ENCODE measurements at places on chromosomes 2 and 18.

DNA sequence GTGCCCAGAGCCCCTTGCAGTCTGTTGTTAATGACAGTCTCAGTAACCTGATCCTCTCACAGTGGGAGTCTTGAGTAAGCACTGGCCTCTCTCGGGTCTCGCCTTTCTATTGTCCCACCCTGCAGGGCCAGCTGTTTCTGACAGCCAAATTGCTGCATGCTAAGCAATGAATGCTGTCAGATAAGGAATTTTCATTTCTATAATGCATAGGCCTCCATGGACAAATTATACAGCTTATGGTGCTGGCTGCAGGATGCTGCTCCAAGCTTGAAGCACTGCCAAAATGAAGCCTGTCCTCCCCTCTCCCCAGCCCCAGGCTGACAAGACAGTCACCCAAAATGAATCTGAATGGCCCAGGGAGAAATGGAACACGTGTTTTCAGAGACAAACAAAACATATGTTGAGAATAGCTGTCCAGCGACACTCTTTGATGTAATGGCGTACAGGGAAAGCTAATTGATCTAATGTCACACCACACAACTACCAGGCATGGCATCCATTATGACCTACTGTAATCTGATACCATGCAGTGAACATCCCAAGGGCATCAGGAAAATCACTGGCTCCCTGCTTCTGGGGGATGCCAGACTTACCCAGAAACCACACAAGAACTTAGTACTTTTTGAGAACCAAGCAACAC, 36.8 kb downstream of the ACVR1 start:
- no peak for DNase-seq

DNA sequence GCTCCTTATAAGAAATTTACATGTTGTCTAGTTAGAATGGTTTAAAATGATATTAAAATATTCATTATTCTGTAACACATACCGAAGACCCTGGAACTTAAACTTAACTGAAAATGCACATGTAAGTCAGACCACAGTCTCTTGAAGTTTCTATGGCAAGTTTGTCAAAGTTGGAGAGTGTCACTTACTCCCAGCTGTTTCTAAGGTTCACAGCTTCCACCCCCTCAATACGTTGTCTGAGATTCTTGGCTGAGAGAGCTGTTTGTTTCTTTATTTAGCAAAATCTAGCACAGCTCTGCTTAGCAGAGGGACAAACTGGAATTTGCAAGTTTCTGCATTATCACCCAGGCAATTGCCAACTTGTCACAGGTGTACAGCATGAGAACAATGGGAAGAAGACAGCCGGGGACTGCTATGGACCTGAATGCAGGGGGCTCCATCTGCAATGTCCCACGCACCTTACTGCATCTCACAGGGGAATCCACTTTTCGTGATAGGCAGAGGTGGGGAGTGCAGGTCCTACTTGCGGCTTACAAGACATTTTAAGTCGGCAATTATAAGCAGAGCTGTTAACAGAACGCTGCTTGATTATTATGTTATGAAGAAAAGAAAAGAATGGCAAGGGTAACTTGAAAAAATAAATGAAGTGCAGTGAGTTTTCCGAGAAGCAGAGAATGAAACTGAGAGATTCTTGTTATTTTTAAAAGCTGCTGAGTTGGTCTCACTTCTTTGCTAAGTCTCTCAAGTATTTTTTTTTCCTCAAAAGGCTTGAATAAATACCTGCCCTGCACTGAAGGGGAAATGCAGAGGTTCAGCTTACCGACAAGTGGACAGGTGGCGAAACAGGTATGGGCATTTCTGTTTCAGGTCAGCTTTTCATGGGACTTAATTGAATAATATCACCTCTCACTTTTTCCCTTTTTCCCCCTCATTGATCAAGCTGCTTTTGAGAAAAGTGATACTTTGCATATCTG, 1072.1 kb upstream of the FANCL start:
- DNase-seq: no peak

DNA sequence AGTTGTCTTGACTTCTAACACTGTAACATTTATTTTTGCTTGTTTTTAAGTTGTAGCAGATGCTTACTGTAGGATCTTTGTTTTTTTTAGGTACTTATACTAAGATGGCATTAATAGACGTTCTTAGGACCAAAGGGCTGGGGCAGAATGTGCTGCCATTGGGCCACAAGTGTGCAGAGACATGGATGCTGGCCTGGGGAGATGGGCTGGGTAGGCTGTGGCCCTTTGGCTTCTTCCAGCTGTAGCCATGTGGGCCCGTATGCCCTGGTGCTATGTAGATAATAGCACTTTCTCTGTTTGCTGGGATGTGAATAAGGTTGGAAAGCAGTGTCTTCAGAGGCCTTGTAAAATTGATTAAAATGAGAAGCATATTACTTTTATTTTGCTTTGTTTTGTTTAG, 18.8 kb downstream of the RAB31 start:
- no peak for DNase-seq

DNA sequence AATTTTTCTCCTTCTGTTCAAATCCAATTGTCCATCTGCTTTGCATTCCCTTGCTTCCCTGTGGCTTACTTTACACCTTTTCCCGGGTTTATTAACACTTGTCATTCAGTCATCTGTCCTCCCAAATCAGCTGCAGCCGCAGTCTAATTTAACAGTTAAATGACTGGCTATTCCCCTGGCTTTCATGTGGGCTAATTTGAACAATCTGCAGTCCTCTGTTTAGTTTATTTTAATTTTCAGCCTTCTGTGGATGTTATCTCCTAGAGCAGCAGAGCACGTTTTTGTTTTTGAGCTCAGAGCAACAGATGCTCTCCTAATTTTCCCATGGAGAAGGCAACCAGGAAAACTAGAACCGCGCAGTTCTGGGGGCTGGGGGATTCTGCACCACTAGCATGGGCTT, 55.0 kb downstream of the MEP1B start:
- DNase-seq: no peak

DNA sequence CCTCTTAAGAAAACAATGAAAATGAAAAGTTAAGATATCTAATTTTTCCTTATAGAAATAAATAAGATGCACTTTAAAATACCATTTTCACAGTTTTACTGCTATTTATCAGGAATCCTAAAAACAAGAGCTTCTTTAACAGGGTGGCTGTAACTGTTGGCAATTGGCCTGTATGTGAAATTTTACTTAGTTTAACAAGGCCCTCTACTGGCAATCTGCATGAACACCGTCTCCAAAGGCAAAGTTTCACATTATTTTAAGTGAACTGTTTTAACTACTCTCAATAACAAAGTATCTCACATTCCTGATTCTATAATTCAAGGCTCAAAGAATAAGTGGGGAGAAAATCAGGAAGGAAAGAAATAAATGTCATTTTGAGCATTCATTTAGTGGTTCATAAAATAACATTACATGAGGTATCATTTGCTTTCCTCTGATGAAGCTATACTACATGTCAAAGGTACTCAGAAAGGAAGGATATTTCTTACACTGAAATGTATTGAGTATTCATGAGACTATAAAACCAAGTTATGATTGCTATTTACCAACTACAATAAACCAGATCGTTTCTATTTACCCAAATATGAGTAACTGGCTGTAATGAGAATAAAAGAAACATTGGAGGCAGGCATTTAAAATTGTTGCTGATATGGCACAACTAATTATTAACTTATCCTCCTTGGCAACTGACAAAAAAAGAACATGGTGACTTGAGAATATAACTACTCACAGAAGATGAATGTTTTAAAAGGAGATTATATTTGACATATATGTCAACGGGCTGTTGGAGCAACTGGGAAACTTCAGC, 7.0 kb downstream of the NCKAP5 start:
- DNase-seq: no peak

DNA sequence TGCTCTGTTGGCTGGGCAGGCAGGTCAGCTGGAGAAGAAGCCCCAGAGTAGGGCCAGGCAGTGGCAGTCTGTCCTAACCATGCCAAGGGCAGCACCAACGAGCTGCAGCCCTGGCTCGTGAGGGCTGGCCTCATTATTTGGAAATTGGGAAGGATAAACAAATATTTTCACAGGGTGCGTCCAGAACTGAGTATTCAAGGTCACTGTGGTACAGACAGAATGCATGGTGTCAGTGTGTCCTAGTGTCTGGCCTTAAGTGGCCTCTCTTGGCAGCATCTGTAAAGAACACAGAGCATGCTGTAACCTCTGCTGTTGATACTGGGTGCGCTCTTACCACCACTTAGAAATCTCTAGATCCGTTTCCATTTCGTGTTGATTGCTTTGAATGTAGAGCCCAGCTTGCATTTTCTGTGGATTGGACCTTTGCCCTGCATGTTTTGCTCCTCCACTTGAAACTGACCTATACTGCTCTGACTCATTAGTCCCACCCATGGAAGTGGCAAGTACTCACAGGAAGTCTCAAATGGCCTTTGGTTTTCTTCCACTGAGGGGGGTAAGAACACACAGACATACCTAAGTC, 88.2 kb downstream of the GREB1L start:
- no peak for DNase-seq

- no peak for DNase-seq
Measured at GRCh38 chr2:2045141-2045540, 285.9 kb downstream of the MYT1L start.

GRCh38 chr2:144509879-144510221, 10.1 kb downstream of the ZEB2 start:
- no peak for DNase-seq

GRCh38 chr2:180759631-180760030, 220.8 kb upstream of the UBE2E3 start:
- DNase-seq: no peak

- no peak for DNase-seq
Measured at GRCh38 chr2:169979025-169979424, 151.8 kb downstream of the UBR3 start.

DNA sequence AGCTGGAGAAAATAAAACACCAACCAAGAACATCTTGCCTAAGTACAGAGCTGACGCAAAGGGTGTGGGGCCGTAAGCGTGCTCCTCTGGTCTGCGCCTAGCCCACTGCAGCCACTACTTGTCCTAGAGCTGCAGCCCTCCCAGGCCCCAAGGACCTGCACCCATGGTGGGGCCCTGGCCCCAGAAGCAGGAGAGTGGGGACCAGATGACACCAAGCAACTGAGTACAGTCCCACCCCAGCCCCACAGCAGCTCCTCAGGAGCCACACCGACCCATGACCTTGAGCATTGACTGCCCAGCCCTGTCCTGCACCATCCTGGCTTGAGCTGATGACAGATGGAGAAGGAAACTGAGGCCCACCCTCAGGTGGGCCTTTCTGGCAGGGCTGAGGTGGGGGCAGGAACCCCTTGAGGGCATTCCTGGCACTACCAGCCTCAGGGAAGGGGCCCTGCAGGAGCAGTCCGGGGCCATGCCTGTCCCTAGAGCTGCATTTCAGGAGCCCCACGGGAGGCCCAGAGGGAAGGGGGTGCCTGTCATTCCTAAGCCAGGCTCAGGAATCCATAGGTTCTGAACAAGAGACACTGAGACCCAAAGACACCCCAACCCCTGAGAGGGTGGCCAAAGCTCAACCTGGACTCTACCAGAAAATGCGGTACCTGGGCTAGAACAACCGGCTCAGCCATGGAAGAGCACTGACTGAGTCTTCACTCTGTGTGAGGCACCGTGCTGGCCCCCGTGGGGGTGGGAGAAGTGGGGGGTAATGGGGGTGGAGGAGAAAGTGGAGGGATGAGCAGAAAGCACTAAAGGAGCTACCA, 4.9 kb downstream of the KIF1A start:
- DNase-seq: no peak

GRCh38 chr2:240810621-240811020, 9.4 kb downstream of the KIF1A start:
- no peak for DNase-seq

DNA sequence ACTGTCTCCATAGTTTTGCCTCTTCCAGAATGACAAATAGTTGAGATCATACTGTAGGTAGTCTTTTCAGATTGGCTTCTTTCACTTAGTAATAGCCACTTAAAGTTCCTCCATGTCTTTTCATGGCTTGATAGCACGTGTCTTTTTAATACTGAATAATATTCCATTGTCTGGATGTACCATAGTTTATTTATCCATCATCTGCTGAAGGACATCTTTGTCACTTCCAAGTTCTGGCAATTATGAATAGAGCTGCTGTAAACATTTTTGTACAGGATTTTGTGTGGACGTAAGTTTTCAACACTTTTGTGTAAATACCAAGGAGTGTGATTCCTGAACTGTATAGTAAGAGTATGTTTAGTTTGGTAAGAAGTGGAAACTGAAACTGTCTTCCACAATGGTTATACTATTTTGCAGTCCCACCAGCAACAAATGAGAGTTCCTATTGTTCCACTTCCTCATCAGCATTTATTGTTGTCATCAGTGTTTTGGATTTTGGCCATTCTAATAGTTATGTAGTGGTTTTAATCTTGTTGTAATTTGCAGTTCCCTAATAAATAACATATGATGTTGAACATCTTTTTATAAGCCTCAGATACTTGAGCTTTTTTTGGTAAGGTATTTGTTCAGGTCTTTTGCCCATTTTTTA, 18.9 kb downstream of the LTBP1 start:
- no peak for DNase-seq
